Tongue (tissue), 3 donors: ENCODE measurements at places on chromosomes 5 and 9.

DNA sequence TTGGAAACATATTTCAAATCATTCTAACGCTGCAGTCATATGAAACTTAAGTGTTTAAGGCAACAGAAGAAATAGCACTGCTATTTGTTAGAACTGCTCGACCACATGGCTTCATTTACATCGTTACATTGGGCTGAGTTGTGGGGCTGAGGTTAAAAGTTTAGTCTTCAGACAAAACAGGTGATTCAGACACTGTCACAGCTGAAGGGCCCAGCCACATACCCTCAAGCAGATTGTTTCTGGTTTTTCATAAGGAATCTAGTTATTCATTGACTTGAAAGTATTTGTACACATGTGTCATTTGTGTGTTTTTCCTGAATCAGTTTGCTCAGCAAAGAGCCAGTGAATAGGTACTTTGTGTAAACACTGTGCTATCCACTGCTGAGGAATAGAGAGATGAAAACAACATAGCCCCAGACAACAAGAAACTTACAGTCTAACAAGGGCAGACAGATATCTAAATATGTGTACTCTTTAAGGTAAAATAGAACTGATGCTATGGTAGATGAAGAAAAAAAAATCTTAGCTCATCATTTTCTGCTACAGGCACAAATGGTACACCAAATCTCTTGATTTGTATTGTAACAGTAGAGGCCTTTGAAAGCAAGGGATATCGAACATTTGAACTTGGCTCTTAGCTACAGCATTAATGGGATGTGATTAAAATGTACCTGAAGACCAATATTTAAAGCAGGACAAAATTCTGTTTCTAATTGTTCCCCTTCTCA lies 357.6 kb upstream of the RPS23 start:
- peak; percentile 40 for DNase-seq

GRCh38 chr5:53815471-53815870 lies 255.0 kb downstream of the NDUFS4 start:
- DNase-seq, result no peak

- no peak for DNase-seq
These were observed 435.9 kb upstream of the TLE4 start for GRCh38 chr9:79135681-79136415.

GRCh38 chr5:53479045-53479589 lies 1.3 kb upstream of the FST start:
- peak; percentile 47 for DNase-seq

DNA sequence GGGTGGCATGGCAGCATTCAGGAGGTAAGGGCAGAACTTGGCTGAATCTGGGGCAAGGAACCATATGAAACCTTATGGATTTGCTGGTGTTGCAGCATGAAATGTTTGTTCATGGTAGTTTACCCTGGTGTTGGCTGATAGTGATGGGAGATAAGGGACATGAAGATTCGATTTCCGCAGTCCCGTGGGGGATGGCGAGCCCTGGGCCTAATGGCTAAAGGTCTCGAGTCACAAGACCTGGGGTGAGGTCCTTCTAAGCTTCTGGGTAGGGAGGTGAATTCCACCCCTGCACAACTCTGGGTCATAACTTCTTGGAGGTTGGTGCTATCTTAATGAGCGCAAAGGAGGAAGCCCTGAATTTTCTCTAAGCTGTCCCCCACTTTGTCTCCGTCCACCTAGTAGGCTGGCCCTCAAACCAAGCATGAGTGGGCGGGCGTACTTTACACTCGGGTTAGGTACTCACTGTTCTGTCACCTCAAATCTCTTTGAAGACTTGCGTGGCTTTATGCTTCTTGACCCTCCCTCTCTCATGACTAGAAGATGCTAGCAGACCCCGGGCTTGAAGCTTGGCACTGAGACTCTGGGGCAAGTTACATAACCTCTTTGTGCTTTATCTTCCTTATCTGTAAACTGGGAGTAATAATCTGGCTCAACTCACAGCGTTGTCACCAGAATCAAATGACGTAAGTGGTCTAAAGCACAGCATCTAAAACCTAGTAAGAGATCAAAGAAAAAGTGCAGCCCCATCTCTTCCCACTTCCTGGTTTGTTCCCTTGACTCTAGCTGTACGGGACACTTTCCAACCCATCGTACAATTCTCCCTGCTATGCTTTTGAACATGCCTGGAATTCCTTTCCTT lies 72.5 kb downstream of the BASP1 start:
- DNase-seq, result no peak

DNA sequence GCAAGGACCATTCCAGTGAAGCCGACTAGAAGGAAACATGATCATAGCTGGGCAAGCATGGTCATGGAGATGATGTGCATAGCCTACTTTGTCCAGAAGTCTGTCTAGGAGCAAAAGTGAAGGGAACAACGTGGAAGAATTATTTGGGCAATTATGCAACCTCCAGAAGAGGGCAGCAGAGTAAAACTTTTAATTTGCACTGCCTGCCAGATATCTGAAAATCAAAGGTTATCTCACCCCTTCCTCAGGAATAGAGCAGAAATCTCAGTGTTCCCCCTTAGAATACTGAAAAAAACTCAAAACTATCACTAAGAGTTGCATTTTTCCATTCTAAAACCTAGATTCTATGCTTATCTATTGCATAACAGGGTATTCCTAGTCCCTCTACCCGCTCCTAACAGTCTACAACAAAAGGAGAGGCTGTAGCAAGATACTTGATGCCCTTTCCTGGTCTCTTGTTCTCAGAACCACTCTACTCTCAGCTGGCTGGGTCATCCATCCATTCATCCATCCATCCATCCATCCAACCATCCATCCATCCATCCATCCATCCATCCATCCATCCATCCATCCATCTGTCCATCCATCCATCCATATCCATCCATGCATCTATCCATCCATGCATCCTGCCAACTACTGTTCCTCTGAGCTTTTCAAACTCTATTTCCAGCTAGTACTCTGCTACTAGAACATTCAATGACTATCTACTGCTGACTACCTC lies 8.4 kb upstream of the SETD9 start:
- peak; percentile 63 for DNase-seq

GRCh38 chr5:80711938-80712337 lies 57.2 kb upstream of the DHFR start:
- DNase-seq, result peak; percentile 12

GRCh38 chr9:15697446-15697851 lies 144.6 kb downstream of the CCDC171 start:
- no peak for DNase-seq

DNA sequence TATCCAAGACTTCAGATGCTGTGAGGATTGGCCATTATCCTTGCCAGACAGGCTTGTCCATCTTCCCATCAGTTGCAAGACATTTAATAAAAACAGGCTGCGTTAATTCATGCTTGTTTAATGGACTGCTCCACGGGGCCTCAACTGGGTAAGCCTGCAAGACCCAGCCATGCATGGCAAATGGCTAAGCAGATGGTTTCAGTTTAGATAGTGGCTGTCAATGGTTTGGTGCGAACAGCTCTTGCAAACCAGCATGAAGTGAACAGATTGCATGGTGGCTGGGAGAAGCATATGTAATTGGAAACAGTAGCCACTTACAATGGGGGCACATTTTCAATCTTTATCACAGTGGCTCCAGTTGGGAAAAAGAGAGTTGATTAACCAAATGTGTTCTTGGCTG lies 628.2 kb upstream of the KLF4 start:
- DNase-seq, result peak; percentile 68

DNA sequence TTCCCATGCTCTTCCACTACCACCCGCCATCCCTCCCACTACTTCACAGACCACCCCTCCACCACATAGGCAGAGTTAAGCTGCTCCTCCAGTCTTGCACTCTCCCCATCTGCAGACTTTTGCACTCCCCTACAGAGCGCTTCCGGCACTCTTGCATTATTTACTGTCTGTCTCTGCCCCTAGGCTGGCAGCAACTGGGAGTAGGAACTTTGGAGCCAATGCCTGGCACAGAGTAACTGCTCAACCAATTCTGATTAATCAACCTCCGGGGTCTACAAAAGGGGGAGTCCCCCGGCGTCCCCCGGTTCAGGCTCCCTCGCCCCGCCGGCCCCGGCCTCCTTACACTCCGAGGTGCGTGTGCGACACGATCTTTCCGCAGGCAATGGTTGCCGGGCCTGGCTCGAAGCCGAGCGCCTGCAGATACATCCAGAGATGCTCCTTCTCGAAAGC lies 498 bp downstream of the HAUS6 start:
- DNase-seq, result peak; percentile 26

- DNase-seq, result no peak
These were observed 123.9 kb downstream of the EHMT1 start for GRCh38 chr9:137742698-137743097.

- DNase-seq, result no peak
These were observed 24.8 kb downstream of the FYB1 start for GRCh38 chr5:39194466-39195136.

DNA sequence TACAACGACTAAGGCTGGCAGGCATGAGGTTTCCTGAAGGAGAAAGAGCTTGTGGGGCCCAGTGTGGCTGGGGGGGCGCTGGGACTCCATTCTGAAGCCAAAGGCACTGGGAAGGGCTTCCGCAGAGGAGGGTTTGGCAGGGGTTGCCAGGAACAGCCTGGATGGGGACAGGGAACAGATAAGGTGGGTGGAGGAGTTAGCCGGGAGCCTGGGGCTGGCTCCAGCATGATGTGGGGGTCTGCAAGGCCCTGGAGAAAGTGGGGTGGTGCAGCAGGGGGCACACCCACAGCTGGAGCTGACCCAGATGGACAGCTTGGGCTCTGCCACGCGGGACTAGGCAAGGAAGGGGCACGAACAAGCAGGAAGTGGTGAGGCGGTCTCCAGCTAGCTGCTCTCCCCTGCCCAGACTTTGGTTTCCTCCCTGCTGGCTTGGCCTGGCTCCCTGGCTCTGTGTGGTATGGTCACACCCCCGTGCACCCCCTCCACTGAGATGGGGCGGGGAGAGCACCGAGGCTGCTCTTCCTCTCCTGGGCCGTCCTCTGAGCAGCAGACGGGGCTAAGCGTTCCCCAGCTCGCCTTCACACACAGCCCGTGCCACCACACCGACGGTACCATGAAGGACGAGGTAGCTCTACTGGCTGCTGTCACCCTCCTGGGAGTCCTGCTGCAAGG lies at the start of gene LTC4S:
TSS of gene LTC4S (plus strand) at position 519 of the 672 bp plus-strand sequence. CDS start at position 614, 95 bp downstream.
- peak; percentile 60 for DNase-seq

- DNase-seq, result peak; percentile 24
These were observed 302.9 kb upstream of the PAPPA start for GRCh38 chr9:115850548-115851304.

- DNase-seq, result no peak
These were observed 30.4 kb upstream of the DENND1A start for GRCh38 chr9:123960366-123960765.

DNA sequence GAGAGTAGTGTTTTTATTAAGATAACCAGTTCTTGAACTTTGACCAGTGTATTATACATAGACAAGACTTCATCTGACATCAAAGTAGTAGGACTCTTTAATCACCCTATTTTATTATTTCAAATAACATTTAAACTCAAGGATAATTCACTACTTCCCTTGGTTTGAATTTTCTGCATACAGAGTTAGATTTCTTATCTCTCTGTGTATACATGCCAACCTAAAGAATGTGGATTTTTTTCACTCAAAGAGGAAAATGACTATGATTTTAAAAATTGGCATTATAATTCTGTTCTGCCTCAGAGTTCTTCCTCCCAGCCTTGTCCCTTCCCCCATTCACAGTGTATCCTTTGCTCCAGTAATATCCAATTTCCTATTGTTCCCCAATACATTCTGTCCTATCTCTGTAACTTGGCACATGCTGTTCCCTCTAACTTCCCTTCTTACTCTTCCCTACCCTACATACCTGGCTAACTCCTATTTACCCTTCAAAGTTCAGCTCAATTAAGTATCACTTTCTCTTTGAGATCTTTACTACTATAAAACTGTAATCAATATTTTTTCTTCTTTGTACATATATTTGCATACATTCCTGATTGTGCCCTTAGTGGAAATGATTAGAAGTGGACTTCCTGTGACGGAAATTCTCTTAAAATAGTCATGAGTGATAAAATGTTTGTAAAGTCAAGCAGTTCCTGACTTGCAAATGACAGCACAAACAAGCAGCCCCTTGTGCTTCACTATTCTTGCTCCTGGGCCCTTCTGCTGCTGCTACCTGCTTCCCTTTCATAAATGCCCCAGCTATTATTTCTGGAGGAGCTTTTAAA lies 38.1 kb upstream of the DENND4C start:
- no peak for DNase-seq

- no peak for DNase-seq
These were observed 624.2 kb downstream of the PRR16 start for GRCh38 chr5:121088341-121088740.

- no peak for DNase-seq
These were observed 20.0 kb upstream of the TMEM161B start for GRCh38 chr5:88288528-88289197.

DNA sequence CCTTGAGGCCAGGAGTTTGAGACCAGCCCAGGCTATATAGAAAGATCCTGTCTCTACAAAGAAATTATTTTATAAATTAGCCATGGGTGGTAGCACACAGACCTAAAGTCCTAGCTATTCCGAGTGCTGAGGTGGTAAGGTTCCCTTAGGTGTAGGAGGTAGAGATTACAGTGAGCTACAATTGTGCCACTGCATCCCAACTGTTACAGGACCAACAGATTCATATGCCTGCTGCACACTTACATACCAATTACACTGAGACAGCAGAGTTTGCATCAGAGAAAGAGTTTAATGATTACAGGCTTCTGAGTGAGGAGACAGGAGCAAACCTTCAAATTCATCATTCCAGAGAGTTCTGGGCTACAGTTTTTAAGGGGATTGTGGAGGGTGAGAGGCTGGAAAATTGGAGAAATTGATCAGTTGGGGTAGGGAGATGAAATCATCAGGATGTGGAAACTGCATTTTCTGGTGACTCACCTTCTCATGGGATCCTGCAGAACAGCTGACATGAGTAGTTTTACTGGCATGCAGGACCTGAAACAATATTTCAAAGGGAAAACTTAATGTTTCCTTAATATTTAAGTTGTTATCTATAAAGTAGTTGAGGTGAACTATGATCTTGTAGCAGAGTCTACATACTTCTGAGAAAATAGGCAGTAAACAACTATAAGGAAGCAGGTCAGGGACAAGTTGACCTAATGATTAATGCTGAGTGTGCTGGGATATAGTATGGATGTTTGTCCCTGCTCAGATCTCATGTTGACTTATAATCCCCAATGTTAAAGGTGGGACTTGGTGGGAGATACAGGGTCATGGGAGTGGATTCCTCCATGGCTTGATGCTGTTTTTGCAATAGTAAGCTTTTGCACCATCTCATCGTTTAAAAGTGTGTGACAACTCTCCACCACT lies 54.7 kb downstream of the ANXA2R start:
- DNase-seq, result no peak

DNA sequence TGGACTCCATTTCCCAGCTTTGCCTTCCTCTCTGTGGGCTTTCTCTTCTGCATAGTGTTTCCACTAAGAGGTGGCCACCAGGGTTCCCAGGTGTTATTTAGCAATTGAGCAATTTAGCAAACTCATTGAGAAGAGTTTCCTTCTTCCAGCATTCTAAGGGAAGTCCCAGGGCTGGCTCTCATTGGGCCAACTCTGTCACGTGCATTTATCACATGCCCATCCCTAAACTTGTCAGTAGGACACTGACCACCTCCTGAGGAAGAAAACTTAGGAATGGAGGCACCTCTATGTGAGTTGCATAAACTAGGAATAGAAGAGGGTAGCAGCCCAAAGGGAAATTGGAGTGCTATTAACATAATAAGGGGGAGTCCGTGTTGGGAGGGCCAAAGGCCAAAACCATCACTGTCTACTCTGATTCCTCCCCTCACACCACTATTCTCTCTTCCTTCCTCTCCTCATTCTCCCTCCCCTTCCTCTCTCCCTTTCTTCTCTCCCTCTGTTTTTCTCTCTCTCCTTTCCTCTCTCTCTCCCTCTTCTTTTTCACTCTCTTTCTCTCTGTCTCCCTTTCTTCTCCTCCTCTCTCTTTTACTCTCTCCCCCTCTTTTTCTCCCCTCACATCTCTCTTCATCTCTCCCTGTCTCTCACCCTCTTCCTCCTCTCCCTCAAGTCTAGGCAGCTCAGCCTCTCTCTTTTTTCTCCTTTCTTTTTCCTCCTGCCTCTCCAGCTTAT lies 213.4 kb downstream of the PALM2AKAP2 start:
- DNase-seq, result no peak
